Stimulated activated CD4-positive, alpha-beta T cell treated with anti-CD3 and anti-CD28 coated beads, Interleukin-4, amount 100 ng/mL, for 4 hours (primary cell): ENCODE measurements at places on chromosomes 6 and 20.

GRCh38 chr6:28167926-28168325 lies 26.2 kb downstream of the ZKSCAN8 start:
- no peak for DNase-seq

DNA sequence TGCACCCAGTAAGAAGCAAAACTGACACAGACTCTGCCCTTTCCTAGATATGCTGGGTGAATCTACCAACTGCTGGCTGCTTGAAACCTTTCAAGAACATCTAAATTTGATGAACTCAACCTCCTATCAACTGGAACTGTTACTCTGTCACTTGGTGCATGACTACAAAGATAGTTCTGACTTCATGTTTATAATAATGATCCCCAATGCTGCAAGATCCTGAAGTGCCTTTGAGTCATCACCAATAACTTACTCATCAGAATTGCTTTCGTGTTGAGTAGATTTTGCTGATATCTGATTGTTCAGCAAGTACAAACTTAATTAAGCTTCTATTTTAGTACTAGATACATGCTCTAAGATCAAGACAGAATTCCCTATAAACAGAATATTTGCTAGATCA lies 100.2 kb upstream of the ARMC2 start:
- no peak for DNase-seq

GRCh38 chr6:127832381-127832780 lies 68.5 kb downstream of the THEMIS start:
- no peak for DNase-seq

GRCh38 chr20:3306068-3306467 lies 67.1 kb upstream of the SLC4A11 start:
- DNase-seq: no peak

GRCh38 chr6:100613656-100614055 lies 148.9 kb upstream of the SIM1 start:
- no peak for DNase-seq

DNA sequence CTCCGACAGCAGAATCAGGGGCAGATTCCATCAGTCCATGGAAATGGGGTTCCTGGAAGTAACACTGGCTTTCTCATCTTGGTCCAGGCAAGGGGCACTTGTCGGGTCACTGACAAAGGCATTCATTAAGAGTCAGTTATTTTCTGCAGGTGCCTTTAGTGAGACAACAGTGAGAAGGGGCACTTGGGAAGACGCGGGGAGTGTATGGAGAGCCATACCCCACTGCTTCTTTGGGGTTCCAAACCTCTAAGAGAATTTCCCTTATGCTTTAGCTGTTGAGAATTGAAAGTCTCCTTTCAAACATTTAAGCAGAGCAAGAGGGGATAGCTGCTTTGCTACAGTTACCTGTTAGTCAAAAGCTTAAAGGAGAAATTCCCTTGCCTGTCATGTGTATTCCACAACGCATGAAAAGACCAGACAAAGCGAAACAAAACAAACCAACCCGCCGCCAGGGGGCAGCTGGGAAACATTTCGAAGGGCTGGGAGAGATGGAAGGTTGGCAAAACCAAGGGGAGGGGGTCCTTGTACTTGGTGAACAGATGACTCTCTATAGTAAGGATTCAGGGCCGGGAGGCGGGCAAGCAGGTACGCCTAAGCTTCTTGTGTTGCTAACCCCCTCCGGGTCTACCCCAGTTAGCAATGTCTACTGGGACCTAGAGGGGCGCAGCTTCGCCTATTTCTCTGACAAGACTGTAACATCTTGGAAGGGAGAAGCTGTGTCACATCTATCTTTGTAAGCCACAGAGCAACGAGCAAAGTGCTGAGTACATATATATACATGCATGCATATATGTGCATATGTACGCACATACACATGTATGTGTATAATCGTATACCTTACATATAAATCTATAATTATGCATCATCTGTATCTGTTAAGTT lies 474.9 kb upstream of the AGPAT4 start:
- no peak for DNase-seq

DNA sequence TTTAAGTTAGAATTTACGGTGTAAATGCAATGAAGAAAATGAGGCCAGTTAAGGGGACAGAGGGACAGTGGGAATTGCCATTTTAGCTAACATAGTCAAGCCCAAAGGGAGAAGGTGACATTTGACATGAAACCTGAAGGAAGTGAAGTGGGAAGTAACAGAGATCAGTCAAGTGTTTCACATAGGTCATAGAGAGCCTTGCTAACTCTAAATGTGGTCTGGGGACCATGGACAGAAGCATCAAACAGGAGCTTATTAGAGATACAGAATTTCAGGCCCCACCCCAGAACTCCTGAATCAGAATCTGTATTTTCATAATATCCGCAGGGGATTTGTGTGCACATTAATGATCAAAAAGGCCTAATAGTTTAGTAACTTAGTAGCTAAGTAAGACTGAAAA lies 393.7 kb downstream of the FRK start:
- no peak for DNase-seq

DNA sequence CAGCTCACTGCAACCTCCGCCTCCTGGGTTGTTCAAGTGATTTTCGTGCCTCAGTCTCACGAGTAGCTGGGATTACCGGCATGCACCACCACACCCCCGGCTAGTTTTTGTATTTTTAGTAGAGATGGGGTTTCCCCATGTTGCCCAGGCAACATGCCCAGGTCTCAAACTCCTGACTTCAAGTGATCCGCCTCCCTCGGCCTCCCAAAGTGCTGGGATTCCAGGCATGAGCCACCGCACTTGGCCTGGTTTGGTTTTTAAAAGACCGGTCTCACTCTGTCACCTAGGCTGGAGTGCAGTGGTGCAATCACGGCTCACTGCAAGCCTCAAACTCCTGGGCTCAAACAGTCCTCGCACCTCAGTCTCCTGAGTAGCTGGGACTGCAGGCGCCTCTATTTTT lies 40.1 kb downstream of the VSTM2L start:
- no peak for DNase-seq

GRCh38 chr6:79718509-79719247 lies 87.5 kb downstream of the SH3BGRL2 start:
- DNase-seq: no peak

GRCh38 chr20:37636977-37637376 lies 56.9 kb upstream of the CTNNBL1 start:
- no peak for DNase-seq

GRCh38 chr6:143135797-143136561 lies 75.3 kb downstream of the AIG1 start:
- no peak for DNase-seq

- no peak for DNase-seq
Observed at GRCh38 chr20:41509316-41510200, 108.6 kb downstream of the CHD6 start.

DNA sequence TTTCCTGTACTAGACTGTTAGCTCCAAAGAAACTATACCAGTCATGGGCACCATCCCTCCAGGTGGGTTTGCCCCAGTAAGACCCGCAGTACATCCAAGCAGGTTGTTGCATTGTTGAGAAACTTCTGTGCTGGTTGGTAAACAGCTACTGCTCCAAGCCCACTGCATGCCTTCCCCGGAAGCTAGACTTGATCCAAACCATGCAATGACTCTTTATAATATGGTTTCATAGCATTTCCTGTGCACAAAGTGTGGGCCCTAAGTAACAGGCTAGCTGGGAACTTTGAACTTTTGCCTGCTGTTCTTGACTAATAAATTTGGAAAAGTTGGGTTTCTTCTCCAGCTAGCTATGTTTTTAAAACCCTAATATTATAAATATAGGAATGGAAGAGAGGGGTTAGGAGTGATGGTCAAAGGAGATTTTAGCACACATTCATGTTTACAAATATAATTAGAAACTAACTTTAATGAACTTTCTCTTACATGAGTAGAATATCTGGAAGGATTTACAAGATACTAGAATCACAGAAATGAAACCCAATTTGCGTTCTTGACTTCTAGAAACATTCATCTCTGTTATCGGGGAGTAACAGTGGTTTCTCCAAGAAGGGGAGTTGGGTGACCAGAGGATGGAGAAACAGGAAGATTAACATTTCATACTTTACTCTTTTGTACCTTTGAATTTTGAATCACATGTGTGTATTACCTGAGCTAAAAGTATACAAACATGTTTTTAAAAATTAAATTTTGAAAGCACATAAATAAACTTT lies 51.7 kb downstream of the GFOD1 start:
- no peak for DNase-seq

DNA sequence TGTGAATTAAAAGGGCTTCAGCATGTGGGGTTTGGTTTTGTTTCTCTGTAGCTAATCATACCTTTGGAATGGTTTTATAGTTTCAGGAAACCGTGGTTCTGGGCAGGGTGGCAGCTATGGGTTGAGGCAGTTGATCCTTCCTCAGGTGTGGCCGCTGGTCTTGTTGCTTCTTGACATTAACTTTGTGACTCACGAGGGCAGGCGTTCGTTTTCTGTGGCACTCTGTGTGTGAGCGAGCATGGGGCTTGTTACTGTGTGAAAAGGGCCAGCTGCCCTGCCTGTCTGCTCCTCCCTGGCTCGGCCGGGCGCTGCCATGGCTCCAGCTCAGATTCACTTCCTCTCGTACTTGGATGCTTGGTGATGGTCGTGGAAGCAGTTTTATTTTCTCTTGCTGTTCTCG lies 16.2 kb downstream of the DNAJC5 start:
- DNase-seq: no peak

GRCh38 chr6:103042336-103042735 lies 1648.8 kb downstream of the GRIK2 start:
- no peak for DNase-seq

DNA sequence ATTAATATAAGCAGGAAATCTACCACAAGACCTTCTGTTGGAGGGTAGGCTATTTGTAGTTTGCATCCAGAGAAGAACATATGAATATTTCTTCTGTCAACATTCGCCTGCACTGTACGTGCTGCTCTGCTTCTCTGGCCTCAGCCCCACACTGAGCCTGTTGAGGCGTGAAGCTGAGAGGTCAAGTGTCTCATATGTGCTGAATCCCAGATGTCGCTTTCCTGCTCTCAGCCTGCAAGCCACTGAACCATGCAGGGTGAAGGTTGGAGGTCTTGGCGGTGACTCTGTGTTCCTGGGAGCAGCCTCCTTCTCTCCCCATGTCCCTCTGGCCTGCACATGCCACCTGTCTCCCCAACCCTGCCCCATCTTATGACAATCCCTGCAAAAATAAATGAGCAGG lies 83.6 kb downstream of the TMEM170B start:
- DNase-seq: no peak

GRCh38 chr20:33234050-33234449 lies 1.7 kb upstream of the BPIFA1 start:
- no peak for DNase-seq

- DNase-seq: no peak
Observed at GRCh38 chr6:76326871-76327270, 254.4 kb upstream of the IMPG1 start.

GRCh38 chr6:91486200-91486599 lies 899.3 kb upstream of the MAP3K7 start:
- DNase-seq: no peak
